ENCODE measurements at places on chromosomes 7 and 10.

- DNase-seq: no peak
Measured at GRCh38 chr10:35797187-35797586, 155.1 kb upstream of the FZD8 start.

- DNase-seq: no peak
Measured at GRCh38 chr10:58996063-58996462, 180.4 kb upstream of the PHYHIPL start.

DNA sequence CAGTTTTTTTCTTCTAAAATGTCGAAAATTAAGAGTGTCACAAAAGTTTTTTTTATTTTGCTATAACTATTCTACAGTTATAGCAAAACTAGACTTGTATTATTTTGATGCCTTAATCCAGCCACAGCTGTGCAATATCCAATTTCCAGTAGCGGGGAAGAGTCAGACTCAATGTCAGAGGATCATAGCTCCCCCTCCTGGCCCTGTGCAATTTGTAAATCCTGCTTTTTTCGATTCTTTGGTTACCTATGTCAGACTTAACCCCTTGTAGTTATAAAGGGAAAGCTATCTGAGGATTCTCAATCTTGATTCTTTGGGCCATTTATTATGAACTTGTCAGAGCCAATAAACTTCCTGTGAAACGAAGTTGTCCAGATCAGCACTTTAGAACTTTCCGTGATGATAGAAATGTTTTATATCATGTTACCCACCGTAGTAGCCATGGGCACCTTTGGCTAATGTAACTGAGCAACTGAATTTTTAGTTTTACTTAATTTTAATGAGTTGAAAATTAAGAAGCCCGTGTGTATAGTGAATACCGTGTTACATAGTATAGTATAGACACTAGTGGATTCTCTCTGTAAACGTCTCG, 87.7 kb upstream of the PRKCQ start:
- DNase-seq: no peak

DNA sequence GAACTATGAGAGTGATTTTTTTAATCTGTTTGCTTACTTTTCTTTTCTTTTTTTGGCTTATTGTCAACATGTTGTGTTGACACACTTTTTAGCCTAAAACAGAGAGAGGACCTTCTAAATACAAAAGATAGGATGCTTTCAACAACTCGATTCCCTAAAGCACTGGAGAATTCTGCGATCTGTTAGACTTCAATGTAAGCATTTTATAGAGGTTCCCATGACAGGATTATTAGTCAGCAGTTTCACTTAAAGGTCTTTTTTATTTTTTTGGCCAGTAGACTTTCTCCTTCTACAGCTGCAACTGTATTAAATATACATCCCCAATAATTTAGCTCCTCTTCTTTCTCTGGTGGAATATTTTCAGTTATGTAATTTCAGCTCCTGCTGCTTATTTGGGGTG, 12.7 kb upstream of the NRP1 start:
- DNase-seq: no peak

DNA sequence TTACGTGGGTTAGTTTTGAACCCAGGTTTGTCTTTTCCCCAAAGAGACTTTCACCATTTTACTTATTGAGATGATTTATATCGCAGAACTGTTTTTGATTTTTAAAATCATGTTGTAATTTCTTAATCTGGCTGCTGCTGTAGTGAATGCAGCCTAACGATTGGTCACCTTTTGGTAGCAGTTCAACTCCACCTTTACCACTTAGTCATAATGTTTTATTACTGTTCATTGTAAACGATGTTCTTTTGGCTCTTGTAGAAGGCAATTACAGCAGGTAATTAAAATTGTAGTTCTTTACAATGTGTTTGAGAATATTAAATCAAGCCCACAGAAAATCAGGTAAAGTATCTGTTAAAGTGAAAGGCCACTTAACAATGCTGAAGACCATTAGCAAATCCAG, 531.1 kb downstream of the SDK1 start:
- DNase-seq: no peak

DNA sequence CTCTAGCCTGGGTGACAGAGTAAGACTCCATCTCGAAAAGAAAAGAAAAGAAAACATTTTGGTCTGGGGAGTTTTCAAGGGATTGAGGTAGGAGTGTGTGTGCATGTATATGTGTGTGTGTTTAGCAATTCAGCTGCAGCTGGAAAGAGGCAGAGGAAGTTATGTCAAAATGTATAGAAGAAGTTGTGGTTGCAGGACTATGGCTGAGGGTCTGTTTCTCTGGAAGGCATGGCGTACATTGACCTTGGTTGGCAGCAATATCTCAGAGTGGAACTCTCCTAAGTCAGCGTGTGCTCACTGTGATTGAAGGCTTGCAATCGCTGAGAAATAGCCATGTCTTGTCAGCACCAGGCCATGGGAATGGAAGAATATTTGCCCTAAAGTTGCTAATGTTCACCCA, 28.6 kb upstream of the RHBDD2 start:
- DNase-seq: no peak

GRCh38 chr10:28628184-28628893, 49.0 kb upstream of the BAMBI start:
- DNase-seq: peak; percentile 33

GRCh38 chr7:48102530-48102929, 13.5 kb downstream of the UPP1 start:
- no peak for DNase-seq

- no peak for DNase-seq
Measured at GRCh38 chr10:24722676-24723385, 856 bp downstream of the ARHGAP21 start.

GRCh38 chr10:30432622-30433305, 1.2 kb upstream of the MAP3K8 start:
- DNase-seq: no peak

DNA sequence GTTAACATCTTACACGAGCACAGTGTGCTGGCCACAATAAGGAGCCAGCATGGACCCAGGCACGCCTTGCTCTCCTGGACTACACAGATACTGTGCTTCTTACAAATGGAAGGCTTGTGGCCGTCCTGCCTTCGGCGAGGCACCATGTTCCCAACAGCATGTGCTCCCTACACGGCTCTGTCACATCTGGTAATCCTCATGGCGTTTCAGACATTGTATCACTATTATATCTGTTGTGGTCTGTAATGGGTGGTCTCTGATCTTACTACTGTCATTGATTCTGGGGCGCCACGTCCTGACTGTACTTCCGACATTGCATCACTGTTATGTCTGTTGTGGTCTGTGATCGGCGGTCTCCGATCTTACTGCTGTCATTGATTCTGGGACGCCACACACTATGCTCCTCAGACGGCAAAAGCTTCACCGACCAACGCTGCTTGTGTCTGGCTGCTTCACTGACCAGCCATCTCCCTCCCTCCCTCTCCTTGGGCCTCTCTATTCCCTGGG, 195.4 kb downstream of the MAD1L1 start:
- no peak for DNase-seq

DNA sequence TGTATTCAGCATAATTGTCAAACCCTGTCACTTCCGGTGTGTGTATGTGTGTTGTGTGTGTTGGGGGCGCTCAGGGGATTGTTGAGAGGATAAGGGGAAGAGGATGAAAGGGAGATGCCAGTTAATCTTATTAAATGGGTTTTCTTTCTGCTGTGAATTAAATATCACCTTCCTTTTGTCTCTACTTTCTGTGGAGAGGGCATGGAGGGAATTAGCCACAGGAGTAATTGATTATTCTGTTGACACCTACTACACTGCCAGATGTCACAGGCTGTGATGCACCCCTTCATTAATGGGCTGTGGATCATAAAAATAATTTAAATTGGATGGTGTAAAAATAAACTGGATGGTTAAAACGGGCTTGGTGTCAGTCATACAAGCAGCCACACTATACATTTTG, 311.9 kb downstream of the MDFIC start:
- no peak for DNase-seq

GRCh38 chr7:127151379-127151778, 101.4 kb downstream of the GRM8 start:
- no peak for DNase-seq

DNA sequence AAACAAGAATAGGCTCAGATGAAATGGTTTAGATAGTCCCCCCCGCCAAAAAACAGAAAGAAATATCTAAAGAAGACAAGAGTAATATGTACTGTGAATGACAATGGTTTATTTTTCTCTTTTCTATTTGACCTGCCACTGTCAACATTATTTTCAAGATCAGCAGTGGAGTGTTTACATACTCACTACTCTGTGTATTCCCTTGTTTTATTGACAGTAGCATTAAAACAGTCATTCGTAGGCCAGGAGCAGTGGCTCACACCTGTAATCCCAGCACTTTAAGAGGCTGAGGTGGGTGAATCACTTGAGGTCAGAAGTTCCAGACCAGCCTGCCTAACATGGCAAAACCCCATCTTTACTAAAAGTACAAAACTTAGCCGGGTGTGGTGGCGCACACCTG, 245.3 kb upstream of the SLC26A5 start:
- no peak for DNase-seq

DNA sequence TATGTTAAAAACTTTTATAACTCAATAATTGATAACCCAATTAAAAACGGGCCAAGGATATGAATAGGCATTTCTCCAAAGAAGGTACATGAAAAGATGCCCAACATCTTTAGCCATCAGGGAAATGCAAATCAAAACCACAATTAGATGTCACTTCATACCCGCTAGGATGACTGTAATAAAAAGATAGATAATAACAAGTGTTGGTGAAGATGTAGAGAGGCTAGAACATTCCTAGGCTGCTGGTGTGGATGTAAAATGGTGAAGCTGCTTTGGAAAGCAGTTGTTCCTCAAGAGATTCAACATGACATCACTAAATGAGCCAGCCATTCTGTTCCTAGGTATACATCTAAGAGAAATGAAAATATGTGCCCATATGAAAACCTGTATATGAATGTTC, 35.6 kb downstream of the CAMK1D start:
- DNase-seq: no peak

GRCh38 chr7:55177589-55178261, 158.9 kb downstream of the EGFR start:
- DNase-seq: no peak

GRCh38 chr10:29130190-29130673, 158.6 kb upstream of the LYZL1 start:
- DNase-seq: no peak

- DNase-seq: no peak
Measured at GRCh38 chr7:26105236-26105635, 46.8 kb upstream of the NFE2L3 start.

GRCh38 chr10:29191674-29192073, 97.2 kb upstream of the LYZL1 start:
- DNase-seq: no peak

DNA sequence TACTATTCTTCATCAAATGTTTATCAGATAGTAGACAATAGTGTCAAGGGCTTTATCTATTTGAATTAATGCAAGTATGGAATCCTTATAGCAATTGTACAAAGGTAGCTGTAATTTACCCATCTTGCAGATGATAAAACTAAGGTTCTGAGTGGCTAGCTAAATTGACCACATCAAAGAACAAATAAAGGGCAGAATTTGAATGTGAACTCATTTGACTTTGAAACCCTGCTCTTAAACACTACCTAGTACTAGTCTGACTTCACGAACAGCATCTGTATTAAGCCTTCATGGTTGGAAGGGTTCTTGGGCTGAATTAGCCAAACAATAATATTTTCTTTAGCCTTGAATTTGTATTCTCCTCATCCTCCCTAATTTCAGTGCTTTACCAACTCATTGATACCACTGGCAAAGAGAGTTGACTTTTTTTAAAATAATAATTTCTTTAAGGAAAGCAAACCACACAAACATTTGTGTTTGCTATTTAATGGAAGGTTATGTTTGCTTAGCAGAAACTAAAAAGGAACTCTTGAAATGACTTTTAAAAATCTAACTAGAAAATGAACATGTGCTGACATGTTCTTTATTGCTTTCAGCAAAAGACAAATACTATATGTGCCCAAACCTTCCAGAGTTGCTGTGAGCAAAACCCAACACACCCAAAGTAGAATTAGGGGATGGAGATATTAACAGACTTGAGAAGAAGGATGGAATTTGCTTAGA, 322.6 kb downstream of the RNLS start:
- DNase-seq: no peak

GRCh38 chr10:125633517-125633999, 49.4 kb downstream of the TEX36 start:
- no peak for DNase-seq

- DNase-seq: no peak
Measured at GRCh38 chr10:78116361-78116760, 82.7 kb downstream of the RPS24 start.

GRCh38 chr10:100996678-100997359, 2.8 kb upstream of the LZTS2 start:
- DNase-seq: no peak

DNA sequence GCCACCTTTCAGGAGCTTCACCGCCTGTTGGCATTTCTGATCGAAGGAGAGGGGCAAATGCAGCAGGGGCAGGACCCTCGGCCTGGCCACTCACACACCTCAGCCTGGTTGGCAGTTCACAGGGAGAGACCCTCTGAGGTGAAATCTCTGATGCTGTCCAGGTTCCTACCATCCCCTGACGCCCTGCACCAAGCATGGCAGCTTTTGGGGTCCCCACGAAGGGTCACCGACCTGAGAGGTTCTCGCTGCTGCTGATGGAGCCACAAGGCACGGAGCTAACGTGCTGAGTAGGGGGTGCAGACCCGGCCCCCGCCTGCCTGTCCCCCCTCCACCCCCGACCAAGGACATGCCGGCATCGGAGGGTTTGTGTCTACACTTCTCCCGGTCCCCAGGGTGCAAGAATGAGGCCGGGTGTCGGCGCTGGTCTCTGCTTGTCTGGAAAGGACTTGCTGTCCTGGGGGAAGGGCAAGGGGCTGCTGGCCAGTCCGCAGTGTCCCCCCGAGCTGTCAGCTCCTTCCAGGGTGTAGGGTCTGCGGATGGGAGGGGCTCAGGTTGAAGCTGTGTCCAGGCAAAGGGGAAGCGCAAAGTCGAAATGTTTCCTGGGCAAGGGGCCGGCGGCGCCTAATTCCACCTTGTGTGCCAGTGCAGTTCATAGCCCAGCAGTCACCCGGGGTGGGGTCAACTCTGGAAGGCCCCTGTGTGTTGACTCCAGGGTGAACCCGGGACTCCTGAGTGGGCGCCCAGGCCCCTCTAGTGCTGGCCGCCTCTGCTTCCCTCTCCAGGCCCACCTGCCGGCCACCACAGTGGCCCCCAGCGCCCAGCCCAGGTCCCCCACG, 132.6 kb downstream of the DNAJB6 start:
- no peak for DNase-seq

- no peak for DNase-seq
Measured at GRCh38 chr10:119489991-119490326, 52.6 kb downstream of the RGS10 start.

GRCh38 chr10:102613785-102614184, 30.5 kb upstream of the TRIM8 start:
- no peak for DNase-seq

- no peak for DNase-seq
Measured at GRCh38 chr7:116776610-116777289, 85.6 kb upstream of the CAPZA2 start.

GRCh38 chr7:464454-465401, 54.9 kb downstream of the PDGFA start:
- DNase-seq: no peak

- no peak for DNase-seq
Measured at GRCh38 chr10:34804306-34804705, 10.8 kb downstream of the PARD3 start.

- DNase-seq: no peak
Measured at GRCh38 chr10:3401491-3401938, 228.9 kb upstream of the PITRM1 start.

Measured in stimulated activated CD8-positive, alpha-beta memory T cell treated with anti-CD3 and anti-CD28 coated beads, Interleukin-4, amount 100 ng/mL, for 1 hour (primary cell).